Prostate gland (tissue), 2 donors: ENCODE measurements at places on chromosomes 16 and 17. TPM values are rescaled to one million over a fixed set of nuclear protein-coding genes. Genes with fewer than 3 reads are reported as not detected.
A peak's percentile ranks its signal among the peaks of the same experiment; 100 is the strongest.

DNA sequence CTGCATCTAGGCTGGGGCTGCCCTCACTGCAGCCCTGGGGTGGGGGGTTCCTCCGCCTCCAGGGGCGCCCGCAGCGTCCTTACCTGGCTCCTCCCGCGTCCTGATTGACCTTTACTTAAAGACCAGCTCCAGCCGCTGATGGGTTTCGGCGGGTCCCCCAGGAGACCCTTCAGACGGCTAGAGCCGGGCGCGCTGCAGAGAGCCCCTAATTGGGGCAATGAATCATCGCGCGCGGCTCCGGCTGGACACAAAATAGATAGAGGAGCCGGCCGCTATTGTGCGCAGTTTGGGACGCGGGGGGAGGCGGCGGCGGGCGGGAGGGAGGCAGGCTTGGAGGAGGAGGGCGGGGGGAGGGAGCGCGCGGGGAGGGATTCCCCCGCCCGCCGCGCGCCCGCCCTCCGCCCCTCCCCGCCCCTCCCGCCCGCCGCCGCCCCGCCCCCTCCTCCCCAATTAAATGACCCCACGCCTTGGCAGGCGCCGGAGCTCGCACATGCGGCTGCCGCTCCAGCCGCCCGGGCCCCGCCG is 56.5 kb upstream of the CIBAR2 start:
- no peak for DNase-seq

Gene NPIPA2
- total RNA-seq, result 0.80 TPM

Gene CCDC40
- total RNA-seq, result 19.7 TPM

DNA sequence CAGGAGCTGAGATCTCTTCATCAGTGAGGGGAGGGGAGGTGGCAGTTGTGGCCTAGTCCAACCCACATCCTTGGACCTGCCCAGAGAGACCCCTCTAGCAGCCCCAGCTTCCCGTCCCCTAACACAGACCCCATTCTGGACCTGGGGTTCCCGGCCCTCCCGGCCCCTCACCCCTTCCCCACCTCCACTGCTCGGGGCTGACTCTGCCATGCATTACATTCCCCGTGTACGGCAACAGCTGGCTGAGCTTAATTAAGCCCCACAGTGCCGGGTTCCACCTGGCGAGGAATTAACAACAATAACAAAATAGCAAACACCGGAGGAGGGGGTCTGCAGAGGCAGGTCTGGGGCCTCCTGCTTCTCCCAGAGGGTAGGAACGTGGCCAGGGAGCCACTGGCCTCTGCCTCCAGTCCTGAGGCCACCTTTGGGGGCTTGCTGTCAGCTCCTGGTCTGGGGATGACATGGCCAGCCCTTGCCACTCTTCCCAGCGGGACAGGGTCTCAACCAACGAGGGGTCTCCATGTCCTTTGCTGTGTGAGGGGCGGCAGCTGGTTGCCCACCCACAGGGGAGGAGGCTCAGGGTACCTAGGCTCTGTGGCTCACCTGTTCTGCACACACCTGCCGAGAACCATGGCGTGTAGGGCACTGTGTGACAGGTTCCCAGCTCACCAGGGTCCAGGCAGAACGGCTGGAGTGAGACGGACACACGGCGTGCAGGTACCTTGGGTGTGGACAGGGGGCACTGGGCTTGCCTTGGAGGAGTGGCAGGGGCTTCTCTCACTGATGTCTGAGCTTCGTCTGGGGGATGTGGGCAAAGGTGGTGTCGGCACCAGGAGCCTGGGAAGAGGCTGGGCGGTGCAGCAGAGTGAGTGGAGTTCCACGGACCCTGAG is 46.9 kb upstream of the CBFA2T3 start:
- no peak for DNase-seq

Gene AURKB
- total RNA-seq, result 2.1 TPM

Gene KIFC3
- 16.3 TPM for total RNA-seq

- peak; percentile 39 for DNase-seq
Observed at GRCh38 chr17:64250233-64250835, 12.7 kb downstream of the TEX2 start.

DNA sequence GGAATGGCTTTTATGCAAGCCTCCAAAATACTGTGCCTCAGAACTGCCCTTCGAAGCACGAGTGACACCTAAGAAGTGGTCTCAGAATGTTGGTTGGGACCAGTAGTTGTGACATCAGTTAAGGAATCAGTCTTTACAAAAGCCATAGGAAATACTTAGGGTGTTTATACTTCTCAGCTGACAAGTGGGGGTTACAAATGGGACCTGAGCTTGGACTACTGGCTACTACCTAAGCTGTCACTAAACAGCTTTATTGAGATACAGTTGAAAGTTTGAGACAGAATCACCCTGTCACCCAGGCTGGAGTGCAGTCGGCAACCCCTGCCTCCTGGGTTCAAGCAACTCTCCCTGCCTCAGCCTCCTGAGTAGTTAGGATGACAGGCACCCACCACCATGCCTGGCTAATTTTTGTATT is 5.0 kb downstream of the RPL19 start:
- no peak for DNase-seq

DNA sequence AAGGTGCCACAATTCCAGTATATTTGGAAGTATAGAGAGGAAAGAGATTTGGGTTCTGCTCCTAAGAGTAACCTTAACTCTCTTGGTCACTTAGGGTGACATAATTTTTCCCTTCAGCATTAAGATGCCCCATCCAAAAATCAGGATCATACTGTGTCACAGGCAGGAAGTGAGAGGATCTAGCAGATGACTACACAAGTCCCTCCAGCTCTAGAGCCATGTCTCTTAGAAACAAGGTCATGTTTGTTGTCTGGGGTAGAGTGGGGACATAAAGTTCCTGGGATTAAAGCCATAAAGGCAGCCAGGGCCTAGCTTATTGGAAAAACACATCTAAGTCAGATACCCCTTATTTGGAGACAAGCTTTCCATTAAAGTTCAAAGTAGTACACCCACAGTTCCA is 2.7 kb downstream of the CCL8 start:
- no peak for DNase-seq

GRCh38 chr16:72666267-72666666 is 381.7 kb downstream of the ZFHX3 start:
- no peak for DNase-seq

DNA sequence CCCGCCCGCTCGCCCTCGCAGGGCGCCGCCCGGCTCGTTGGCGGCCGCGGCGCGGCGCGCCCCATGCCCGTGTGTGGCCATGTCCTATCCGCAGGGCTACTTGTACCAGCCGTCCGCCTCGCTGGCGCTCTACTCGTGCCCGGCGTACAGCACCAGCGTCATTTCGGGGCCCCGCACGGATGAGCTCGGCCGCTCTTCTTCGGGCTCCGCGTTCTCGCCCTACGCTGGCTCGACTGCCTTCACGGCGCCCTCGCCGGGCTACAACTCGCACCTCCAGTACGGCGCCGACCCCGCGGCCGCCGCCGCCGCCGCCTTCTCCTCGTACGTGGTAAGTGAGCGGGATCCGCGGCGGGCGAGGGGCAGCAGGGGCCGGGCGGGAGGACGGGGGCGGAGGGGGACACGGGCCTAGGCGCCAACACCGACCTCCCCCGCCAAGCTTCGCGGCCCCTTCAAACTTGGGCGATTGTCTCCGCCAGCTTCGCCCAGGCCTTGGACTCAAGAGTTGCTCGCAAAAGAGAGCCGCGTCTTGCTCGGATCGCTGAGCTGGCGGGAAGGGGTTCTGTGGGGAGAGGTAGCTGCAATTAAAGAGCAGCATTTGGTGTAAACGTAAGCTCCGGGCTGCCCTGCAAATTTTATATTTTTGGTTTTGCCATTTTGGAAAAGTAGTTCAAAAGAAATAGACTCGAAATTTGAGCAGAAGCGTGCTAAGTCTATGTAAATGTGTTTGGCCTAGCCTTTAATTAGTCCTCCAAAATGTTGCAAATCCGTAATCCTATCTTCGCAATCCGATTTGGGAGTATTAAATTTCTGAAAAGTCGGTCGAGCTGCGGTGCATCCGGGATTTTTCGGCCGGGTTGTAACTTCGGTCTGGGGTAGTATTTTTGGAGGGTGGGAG is 702 bp downstream of the IRX5 start:
- DNase-seq, result no peak

GRCh38 chr17:65554553-65555223 is 6.8 kb downstream of the AXIN2 start:
- DNase-seq, result peak; percentile 30

DNA sequence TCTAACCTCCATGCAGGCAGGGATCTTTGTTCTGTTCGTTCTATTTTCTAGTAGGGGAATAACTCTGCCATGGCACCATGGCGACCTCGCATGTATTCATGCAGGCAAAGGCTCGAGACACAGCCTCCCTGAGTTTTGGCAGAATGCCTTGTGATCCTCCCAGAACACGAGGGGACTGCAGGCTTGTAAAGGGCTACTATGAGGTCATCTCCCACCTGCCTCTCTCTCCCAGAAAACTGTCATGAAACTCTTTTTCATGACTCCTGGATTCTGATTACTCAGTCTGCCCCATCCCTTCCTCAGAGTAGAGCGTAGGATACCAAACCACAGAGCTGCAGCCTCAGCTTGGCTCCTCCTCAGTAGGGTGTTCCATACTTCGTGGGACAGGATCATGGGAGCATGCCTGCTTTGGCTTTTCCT is 64.3 kb downstream of the IGF2BP1 start:
- DNase-seq, result no peak

Gene MYH11
- total RNA-seq, result 968 TPM

Gene CCL1
- total RNA-seq, result not detected

DNA sequence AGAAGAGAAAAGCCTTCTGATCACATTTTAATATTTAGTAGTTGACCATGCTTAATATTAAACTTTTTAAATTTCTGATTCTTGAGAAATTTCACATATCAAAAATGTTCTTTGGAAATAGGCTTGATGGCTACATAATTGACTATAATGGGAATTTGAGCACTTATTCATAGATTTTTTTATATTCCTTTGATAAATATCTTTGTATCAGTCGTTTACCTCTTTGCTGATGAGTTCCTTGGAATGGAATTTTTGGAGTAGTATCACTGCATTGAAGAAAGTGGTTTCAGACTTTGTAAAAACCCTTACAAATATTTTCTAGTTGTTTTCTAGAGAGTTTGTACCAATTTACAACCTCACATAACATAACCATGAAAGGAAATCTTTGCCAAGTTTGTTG is 14.7 kb downstream of the DNAAF1 start:
- no peak for DNase-seq

Gene HS3ST4
- total RNA-seq, result 1.9 TPM

- no peak for DNase-seq
Observed at GRCh38 chr17:17309356-17309755, 6.2 kb downstream of the NT5M start.

- no peak for DNase-seq
Observed at GRCh38 chr16:84040823-84041820, 1.5 kb downstream of the SLC38A8 start.

DNA sequence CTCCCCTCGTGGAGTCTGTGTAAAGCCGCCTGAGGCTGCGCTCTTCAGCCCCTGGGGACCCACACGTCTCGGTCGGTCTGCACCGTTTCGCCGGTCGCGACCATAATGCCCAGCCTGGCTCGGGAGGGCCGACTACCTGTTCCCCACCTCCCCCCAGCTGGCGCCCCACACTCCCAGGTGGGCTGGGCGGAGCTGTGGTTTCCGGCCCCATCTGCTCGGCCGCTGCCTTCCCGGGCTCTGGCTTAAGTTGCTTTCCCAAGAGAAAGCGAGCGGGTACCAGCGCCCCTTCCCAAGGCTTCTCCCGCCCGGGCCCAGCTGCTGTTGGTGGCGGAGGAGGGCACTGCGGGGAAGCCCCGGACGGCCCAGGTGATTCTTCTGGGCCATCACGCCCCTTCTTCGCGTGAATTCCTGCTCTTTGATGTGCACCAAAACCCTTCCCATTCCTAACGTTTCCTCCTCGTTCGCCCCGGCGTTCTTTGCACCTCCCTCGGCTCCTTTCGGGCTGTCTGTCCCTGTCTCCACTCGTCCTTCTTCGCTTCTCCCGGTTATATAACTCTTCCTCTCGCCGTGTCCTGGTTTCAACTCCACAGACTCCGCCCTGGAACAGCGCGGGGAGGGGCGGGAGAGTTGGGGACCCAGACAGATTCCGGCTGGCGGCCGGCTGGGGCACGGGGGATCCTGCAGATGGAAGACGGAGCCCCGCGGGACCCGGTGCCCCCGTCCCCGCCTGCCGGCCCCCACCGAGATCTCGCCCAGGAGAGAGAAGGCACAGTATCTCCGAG is 2.0 kb downstream of the KDM6B start:
- peak; percentile 68 for DNase-seq

Gene ABI3
- 9.0 TPM for total RNA-seq

- no peak for DNase-seq
Observed at GRCh38 chr17:45801421-45801820, 17.3 kb downstream of the CRHR1 start.

Gene TMEM220
- 18.4 TPM for total RNA-seq

DNA sequence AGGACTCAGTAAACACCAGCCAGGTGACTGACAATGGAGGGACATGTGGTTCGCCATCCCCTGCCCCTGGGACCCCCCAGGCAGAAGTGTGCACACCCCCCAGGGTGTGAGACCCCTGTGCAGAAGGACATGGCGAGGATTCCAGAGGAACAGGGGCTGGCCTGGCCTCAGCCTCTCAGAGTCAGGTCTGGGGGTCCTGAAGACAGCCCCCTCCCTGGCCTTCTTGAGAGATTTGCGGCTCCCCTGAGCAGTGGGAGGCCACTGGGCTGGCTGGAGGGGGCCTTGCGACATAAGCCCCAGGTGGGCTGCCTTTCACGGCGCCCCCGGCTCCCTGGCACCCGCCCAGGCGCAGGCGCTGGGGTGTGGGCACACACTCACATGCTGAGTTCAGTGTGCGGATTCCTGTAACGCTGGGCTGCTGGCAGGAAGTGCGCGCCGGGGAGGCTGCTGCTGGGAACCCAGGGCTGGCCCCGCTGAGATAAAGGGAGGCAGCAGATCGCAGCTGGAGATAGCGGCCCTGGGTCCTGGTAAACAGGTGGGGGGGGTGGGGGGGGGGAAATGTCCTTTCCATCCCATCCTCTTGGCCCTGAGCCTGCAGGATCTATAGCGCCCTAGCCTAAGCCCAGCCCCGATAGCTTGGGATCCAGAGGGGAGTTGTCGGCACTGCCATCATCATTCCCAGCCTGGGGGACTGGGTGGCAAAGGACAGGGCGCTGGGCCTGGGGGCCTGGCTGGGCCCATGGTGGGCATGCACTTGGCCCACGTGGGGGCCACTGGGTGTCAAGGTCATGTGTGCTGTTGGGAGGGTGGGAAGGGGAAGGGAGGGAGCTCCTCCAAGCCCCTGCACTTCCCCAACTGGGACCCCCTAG is 27.1 kb downstream of the TMEM235 start:
- no peak for DNase-seq

GRCh38 chr17:17647524-17648178 is 33.6 kb upstream of the RAI1 start:
- DNase-seq, result no peak

- DNase-seq, result no peak
Observed at GRCh38 chr17:82435601-82436583, 14.7 kb downstream of the CYBC1 start.
